ENCODE measurements at places on chromosomes 4 and X.

- DNase-seq = no peak
Observed at GRCh38 chrX:42725196-42725595, 52.8 kb downstream of the PPP1R2C start.

GRCh38 chr4:170743633-170744032, 653.9 kb upstream of the AADAT start:
- no peak for DNase-seq

DNA sequence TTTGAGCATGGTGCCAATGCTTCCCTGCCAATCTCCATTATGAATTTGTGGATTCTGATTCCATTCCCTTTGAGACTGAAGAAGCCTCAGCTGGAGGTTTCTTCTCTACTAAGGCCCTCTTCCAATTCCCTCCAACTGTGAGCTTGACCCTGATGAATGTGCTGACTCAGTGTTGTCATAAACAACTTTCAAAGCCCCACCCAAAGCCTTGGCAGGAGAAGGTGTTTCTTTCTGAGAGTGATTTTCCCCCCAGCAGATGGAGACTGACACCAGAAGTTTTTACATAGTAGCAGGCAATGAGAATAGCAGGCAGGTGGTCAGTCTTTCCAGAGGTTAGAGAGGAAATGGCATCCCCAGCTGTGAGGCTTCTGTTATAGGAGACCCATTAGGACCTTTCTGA, 53.1 kb downstream of the OCRL start:
- no peak for DNase-seq

DNA sequence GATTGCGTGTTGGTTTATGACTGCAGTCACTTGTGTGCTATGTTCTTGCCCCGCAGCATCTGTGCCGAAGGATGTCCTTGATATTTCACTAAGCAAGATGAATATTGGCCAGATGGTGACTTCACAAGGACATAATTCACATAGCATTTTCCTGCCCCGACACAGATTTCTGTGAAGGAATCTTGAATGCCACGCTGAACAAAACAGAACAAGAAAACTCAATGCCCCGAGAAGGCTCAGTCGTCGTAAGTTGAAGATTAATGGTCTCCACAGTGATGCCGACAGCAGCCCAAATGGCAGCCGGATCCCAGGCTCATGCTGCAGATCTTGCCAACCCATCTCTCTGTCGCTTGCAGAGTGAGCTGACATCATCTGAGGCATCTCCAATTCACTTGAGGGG, 145.9 kb downstream of the CPEB2 start:
- DNase-seq = no peak

- DNase-seq = no peak
Observed at GRCh38 chr4:88582493-88582892, 9.8 kb upstream of the HERC3 start.

- DNase-seq = no peak
Observed at GRCh38 chrX:4994855-4995254, 1233.8 kb downstream of the NLGN4X start.

- DNase-seq = no peak
Observed at GRCh38 chr4:155795991-155796390, 37.2 kb downstream of the GUCY1B1 start.

GRCh38 chrX:48498374-48498809, 10.4 kb upstream of the PORCN start:
- DNase-seq = no peak

DNA sequence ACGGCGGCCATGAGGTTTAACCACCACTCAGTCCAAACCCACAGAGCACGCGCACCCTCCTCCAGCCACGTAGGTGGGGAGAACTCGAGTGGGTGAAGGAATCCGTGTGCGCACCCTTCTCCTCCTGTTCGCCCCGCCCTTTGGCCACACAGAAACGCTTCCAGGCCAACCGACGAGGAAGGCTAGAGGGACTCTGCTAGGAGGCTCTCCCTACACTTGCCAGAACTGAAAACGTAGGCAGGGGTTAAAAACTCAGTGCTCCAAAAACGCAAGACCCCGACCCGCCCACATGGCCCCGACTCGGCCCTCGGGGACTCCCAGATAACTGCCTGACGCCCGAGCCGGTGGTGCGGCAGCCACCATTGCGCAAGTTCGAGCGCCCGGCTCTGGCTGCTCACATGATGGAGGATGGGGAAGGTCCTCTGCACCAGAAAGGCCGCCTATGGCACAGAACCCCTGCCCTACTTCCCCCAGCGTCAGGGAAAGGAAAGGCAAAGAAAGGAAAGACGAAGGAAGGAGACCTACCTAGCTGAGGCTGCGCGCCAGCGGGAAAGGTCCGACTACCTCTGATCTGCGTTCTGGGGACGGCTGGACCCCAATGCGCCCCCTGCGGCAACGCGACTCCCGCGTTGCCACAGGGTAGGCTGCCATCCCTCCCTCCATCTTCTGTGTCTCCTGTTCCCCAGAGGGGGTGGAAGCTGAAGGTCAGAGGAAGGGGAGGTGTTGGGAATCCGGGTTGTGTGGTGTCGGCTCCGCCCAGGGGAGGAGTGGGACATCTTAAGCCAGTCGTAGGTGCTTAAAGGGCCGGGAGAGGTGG, 201.9 kb upstream of the AGTR2 start:
- DNase-seq = no peak

GRCh38 chr4:114005569-114006442, 26.4 kb upstream of the ARSJ start:
- DNase-seq = no peak

DNA sequence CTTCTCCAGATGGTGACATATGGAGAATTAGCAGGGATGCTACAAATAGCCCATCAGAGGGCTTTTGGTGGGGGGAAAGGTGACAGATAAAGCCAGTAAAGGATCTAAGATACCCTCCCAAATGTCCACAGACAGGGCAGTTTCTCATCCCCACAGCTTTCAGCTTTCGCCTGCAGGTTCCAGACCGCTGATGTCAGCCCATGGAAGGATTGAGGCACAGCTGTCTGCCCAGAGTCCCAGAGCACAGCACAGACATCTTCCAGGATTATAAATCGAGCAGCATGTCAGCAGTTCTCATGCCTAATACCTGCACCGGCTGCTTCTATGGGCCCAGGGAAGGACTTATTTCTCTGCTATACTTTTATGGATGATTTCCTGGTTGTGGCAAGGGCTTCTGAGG, 96.7 kb upstream of the MXRA5 start:
- no peak for DNase-seq

DNA sequence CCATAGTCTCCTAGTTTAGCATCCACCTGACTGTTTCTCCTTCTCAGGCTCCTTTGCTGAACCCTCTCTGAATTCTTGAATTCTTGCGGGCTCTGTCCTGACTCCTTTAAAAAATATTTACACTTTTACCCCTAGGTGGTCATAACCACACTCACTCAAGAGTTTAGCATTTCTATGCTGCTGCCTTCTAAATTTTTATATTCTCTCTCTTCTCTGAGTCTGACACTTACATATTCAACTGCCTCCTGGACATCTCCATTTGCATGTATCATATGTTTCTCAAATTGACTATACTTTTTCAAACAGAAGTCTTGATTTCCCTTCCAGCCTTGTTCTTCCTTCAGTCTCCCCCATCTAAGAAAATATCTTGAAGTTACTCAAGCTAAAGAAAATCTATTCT, 31.6 kb downstream of the ARL9 start:
- DNase-seq = no peak

DNA sequence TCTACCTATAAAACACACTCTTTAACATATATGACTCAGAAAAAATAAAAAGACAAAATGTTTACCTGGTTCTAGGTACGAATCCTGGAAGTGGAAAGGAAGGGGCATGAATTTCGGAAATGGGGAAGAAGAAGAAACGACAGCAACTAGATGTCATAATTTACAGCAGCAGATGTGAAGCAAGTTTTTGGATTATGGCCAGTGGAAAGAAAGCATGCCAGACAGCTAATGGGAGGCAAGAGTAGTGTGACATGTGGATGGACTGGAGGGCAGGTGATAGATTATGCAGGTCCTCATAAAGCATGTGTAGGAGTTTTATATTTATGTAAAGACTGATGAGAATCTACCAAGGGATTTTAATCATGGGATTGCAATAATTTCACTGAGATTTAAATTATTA, 279.0 kb upstream of the TACR3 start:
- DNase-seq = no peak

DNA sequence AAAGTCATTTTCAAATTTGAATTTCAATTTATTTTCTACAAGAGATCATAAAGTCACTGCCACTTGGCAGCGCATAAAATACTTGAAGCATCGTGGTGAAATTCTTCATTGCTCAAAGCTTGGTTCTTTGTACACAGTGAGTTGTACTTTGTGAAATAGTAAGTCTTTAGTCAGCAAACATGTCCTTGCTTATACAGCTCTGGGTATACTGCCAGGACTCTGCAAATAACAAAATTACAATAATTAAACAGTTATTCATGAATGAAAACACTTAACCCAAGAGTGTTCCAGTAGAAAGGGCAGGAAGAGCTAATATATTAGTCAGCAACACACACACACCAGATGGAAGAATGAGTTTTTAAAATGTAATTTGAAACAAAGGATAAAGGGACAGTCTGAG, 1300.9 kb upstream of the DIAPH2 start:
- DNase-seq = no peak

DNA sequence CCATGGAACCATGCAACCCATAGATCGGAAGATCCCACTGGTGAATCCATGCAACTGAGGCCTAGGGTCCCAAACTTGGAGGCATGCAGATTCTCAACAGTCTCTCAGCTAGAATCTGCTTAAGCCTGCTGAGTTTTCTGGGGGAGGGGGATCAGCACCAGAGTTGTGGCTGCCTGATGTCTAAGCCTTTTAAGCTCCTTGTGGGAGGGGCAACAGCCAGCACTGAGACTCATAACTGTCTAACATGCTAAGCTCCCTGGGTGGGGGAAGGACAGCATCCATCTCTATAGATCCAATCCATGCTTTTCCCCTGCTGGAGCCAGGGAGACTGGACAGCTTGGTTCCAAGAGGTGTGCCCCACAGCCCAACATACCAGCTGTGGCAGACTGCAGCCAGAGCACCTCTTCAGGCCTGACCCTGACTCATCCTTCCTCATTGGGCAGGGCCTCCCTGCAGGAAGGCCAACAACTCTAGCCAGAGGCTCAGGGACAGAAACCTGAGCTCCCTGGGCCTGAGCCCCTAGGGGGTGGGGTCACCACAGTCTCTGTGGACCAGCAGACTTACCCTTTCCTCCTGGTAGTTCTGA, 300.1 kb upstream of the SLC7A11 start:
- DNase-seq = no peak

- no peak for DNase-seq
Observed at GRCh38 chr4:140237616-140238350, 83.8 kb upstream of the MAML3 start.

GRCh38 chrX:119686087-119686691, 6.8 kb downstream of the SEPTIN6 start:
- DNase-seq = no peak

GRCh38 chr4:73865431-73866096, 3.6 kb upstream of the CXCL1 start:
- DNase-seq = no peak

DNA sequence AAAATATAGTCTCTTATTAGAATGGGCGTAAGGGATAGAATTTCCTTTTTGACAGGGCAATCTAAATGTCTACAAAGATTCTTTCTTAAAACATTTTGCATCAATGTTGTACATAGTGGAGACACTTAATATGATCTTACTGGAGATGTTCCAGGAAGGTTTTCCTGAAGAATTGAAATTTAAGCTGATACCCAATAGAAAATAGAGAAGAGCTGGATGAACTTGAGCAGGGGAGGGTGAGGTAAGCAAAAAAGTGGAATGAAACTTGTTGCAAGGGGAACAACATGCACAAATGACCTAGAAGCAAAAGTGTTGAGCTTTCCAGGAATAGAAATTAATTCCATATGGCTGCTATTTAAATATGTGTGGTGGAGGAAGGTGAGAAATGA, 19.7 kb downstream of the SLAIN2 start:
- no peak for DNase-seq

- DNase-seq = no peak
Observed at GRCh38 chr4:3686753-3687152, 79.4 kb upstream of the ADRA2C start.

GRCh38 chrX:55088795-55089489, at the start of gene PAGE2:
Gene PAGE2, plus strand, starts transcription at chrX:55089018. Its CDS starts 1,003 bp downstream, at chrX:55090021.
- DNase-seq = no peak

DNA sequence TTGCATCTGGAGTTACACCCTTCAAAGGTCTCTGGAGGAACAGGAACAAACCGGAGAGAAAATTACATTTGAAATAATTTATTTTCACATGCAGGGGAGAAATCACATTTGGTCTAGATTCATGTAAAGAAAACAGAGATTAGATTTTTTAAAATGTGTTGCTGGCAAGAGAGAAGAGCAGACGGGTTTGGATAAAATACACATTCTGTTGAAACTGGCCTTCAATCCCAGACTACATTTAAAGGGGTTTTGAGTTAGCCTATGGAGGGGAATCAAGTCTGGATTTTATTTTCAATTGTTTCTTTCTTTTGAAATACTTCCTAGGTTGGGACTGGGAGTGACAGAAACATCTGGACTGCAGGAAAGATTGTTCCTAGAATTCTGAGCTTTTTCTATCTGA, 180.8 kb downstream of the NHS start:
- no peak for DNase-seq

DNA sequence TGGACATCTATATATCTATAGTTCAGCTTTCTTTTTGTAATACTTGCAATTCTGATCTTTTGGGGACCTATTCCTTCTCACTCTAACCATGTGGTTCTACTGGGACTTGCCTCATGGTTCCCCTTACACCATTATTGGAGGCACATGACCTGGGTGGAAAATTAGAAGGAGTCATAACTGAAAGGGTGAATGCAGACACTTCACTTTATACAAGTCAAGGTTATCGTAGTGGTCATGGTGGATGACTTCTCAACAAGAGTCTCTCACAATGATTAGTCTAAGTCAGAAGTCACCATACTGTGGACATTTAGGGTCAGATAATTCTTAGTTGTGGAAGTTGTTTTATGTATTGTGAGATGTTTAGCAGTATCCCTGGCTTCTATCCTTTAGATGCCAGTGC, 10.5 kb upstream of the EIF4E start:
- DNase-seq = no peak

- DNase-seq = no peak
Observed at GRCh38 chr4:186074189-186074588, 5.2 kb downstream of the TLR3 start.

GRCh38 chr4:72531768-72532290, 37.2 kb downstream of the ADAMTS3 start:
- DNase-seq = no peak

DNA sequence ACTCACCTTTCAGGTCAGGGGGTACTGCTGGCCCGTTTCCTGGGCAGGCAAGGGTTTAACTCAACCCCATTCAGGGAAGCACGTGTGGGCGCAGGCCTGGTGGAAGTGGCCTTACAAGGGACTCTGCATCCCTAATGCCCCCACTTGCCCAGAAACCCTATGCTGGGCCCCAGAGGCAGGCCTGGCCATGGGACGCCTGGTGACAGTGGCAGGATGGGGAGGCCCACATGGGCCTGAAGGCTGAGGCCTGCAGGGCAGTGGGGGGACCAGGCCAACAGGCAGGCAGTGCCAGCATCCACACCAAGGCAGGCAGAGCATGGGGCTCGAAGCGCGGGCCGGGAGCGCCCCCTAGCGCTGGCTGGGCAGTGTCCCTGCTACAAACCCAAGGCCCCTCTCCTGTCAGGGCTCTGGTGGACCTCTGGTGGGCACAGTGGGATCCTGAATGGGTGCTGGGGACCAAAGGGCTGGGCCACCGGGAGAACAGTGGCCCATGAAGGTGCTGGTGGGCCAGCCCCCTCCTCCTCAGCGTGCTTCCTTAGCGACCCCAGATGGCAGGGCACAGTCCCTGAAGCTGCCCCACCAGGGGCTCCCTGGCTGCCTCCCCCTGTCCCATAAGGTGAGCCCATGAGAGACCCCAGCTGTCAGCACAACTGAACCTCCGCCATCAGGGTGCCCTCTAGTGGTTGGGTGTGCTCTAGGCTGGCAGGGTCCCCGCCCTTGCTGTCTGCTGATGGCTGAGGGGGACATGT, 16.8 kb downstream of the FGFR3 start:
- DNase-seq = peak; percentile 37

- DNase-seq = no peak
Observed at GRCh38 chr4:122003335-122003734, 51.5 kb upstream of the TRPC3 start.

Measured in stimulated activated CD8-positive, alpha-beta memory T cell treated with anti-CD3 and anti-CD28 coated beads, Interleukin-7, amount 100 ng/mL, for 24 hours (primary cell).